Natural killer cell treated with Interleukin-12 subunit alpha and Interleukin-12 subunit beta and Interleukin-15 and Interleukin-18, amount 100 ng/mL, for 72 hours (primary cell): ENCODE measurements at places on chromosomes 3 and 15. TPM values are rescaled to one million over a fixed set of nuclear protein-coding genes. Genes with fewer than 3 reads are reported as not detected.

DNA sequence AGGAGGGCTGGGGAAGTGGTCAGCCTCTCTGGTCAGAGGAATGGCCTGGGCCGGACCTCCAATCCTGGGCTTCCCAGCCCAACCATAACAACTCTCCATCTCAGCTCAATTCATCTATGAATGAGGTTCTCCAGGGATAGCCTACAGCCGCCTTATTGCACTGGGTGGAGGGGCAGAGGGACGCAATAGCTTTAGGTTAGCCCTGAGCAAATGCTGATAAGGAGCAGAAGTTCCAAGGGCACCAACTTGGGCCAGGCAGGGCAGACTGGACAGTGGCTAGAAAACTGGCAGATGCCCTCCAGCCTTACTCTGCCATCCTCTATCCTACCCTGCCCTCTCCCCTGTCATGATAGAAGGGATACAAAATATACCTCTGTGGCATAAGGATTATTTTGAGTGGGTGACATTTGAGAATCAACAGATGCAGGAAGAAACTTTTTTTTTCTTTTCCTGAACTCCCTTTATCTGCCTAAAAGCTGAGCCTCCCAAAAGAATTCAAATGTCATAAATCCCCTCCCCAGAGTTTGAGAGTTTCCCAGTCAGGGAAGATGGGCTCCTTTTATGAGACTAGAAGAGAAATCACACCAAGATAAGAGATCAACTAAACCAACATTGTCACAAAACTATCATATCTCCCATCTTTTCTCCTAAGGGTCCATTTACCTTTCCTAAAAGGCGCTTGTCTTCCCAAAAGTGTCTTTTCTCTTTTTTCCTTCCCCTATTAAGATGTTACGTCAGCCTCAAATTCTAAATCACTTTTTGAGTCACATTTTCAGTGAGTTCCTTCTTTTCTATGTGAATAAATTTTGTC, 40.4 kb upstream of the C15orf39 start:
- DNase-seq: no peak

- no peak for DNase-seq
Observed at GRCh38 chr15:40325700-40326099, 2.2 kb downstream of the INAFM2 start.

GRCh38 chr3:127217596-127218453, 24.9 kb downstream of the PRR23E start:
- peak; percentile 8 for DNase-seq

GRCh38 chr3:126984391-126985131, 1.6 kb downstream of the PLXNA1 start:
- DNase-seq: no peak

DNA sequence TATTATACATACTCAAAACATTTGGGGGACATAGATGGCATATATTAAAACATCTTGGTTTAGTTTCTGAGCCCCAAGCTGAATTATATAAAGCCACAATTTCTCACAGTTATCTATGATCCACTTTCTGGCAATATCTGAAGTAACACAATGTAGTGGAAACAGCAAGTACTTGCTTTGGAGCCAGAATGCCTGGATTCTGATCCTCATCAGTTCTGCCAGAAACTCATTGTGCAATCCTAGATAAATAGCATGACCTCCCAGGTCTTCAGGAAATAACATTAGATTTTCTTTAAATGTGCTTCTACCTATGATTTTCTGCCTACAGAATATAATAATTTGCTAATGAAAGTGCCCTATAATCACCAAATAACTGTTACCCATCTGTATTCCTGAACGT, 544.9 kb downstream of the NAALADL2 start:
- no peak for DNase-seq

DNA sequence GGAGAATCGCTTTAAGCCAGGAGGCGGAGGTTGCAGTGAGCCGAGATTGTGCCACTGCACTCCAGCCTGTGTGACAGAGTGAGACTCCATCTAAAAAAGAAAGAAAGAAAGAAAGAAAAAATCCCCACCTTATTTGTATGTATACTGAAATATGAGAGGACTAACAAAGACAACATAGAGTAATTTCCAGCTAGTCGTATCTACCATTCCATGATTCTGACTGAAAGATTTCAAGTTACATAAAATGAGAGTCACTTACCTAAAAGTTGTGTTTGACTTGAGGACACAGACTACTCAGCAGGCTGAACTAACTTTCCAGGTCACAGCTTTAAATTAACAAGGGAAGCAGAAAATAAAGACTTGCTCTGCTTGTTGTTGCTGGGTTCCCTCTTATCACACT, 18.8 kb upstream of the PRKCI start:
- no peak for DNase-seq

DNA sequence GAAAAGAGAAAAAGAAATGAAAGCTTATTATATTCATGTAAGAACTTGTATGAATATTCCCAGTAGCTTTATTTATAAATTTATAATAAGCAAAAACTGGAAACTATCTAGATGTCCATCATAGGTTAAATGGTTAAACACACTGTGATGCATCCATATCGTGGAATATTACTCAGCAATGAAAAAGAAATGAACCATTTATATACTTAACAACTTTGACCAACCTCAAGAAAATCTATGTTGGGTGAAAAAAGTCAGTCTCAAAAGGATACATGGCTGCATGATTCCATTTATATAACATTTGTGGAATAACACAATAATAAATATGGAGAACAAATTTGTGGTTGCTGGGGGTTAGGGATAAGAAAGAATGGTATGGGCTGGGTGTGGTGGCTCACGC, 713.0 kb upstream of the SGO1 start:
- no peak for DNase-seq

DNA sequence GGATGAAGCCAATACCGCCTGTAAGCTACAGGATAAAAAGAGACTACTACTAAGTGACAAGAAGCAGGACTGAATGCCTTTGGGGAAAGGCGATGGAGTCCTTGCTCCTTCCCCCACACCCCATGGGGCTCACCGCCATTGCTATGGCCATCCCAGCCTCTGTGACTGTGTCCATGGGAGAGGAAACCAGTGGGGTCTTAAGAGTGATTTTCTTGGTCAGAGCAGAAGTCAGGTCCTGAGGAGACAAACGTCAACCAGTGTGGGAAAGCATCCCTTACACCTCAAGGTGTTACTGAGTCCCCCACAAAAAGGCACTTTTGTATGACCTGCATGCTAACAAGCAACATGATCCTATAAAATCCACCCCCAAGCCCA, 913 bp downstream of the IMPDH2 start:
- no peak for DNase-seq

GRCh38 chr3:25419251-25419650, 8.8 kb upstream of the RARB start:
- no peak for DNase-seq

- no peak for DNase-seq
Observed at GRCh38 chr3:65632414-65632813, 406.3 kb downstream of the MAGI1 start.

GRCh38 chr15:22228101-22228762, 147.9 kb downstream of the OR4M2 start:
- peak; percentile 20 for DNase-seq

- peak; percentile 44 for DNase-seq
Observed at GRCh38 chr15:100780208-100780800, 99.3 kb upstream of the ALDH1A3 start.

DNA sequence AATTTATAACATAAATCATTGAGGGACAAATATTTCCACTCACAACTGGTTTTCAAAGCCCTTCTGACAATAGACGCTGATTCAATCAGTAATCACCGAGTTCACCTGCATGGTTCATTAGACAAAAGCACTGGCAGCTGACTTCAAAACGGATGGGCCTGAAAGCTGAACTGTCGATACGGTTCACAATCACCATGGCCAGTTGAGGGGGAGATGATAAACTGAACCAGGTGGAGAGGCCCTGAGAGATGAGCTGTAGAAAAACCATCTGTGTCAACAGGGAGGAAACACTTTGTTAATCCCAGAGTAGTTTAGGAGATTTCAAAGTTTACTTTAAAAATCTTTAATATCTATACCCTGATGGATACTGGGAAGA, 75.0 kb downstream of the PEX5L start:
- DNase-seq: no peak

DNA sequence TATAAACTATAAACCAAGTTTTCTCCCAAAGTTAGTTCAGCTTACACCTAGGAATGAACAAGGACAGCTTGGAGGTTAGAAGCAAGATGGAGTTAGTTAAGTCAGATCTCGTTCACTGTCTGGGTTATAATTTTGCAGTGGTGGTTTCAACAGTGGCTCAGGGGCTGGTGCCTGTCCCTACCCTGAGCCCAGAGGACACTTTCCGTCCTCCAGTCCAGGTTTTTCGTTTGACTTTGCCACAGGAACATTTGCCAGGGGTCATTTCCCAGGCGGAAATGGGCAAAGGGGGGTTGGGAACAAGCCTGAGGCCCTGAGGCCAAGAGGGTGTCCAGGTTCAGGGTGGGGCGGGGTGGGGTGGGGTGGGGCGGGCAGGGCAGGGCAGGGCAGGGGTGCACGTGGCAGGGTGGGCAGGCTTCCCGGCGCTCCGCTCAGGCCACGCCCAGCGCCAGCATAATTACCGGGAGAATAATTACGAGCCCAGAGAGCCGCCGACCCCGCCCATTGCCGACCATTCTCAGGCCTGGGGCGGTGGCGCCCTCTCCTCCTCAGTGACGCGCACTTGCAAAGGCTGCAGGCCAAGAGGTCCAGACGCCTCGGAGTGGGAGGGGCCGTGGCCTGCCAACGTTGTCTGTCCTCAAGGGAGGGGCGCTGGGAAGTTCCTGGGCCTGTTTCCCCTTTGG, 70.4 kb downstream of the KLF13 start:
- no peak for DNase-seq

DNA sequence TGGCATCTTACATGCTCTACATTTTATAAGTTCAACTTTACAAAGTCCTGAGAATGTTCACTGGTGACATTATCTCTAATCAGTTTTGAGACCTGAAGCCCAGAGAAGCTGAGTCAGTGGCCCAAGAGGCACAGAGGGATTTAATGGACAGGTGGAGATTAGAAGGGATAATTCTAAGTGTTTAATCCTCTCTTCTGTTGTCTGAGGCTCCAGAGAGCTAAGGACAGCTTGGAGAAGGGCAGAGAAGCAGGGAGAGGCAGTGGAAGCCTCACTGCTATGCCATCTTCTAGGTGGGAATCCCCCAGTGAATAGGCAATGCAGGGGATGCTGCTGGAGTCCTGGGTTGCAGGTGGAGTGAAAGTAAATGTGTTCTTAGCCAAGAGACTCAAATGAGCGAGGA, 369.4 kb upstream of the SLCO3A1 start:
- DNase-seq: no peak

DNA sequence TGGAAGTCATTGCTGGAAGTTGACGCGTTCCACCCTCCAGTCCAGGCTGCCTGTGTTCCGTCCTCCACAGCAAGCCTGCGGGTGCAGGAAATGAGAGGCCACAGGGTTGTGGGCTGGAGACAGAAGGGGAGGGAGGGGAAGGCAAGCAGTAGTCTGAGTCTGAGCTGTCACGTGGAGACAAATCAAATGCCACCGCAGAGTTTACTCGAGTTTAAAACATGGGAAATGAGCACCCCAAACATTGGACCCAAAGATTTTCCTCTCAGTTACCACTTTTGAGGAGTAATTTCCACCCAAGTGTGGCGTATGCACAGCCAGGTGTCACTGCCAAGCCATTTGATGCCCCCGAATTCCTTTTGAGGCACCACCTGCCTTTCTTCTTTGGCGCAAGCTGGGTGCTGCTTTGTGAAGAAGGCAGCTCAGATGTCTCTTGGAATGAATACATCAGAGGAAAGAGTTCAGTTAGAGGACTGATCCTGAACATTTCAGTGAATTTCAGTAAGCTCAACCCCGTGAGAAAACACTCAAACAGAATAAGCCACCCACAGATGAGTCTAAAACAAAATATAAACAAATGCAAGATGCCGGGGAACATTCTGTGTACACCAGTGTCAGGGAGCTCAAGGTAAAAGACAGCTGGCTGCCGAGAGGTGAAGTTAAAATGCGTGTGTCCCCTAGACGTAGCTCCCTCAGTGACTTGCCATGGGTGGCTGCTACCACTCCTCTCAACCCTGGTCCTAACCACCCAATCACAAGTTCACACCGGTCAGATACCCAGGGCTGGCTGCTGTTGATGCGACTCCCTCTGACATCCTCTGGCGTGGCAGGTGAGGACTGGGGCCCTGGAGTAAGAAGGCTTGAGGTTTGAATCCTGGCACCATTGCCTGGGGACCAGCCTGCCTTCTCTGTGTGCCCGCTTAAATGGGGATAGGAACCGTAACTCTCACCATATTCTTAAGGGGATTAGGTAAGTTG, 203.8 kb downstream of the UACA start:
- no peak for DNase-seq

DNA sequence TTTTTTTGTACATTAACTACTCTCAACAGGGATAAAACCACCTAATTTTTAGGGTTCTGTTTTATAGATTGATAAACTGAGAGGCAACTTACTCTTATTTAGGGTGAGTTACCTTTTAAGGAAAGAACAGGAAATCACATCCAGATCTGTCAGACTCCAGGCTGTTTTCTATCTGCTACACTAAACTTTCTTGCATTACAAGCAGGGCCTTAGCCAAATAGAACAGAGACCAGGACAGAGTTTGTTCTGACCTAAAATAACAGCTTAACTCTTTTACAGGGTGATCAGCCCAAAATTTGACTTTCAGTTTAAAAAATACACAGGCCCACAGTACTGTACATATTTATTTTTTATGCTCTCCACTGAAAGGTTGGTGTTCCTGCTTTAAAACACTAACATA, 38.6 kb downstream of the SGO1 start:
- no peak for DNase-seq

GRCh38 chr3:14864131-14864530, 45.4 kb downstream of the FGD5 start:
- no peak for DNase-seq

DNA sequence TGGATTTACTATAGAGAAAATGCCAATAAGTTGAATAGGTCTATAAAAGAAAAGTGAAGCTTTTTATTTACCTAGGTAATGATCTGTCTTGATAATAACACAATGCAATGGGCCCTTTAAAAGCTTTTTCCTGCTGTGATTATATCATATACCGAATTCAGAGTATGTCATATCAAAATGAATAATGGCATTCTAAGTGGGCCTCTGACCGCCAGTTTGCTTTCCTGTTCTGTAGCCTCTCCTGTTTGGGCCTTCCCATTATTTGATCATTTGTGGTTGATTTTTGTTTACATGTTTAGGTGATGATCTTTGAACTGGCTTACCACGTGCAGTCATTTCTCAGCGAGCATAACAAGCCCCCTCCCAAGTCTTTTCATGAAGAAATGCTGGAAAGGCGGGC, 14.9 kb downstream of the EIF2AK4 start:
- no peak for DNase-seq

GRCh38 chr15:77821188-77821958, 188.7 kb upstream of the LINGO1 start:
- DNase-seq: no peak

RBPMS2 gene
- total RNA-seq: 0.33 TPM

CNTN3 gene
- total RNA-seq: not detected

LRRC3B gene
- total RNA-seq: not detected

TMCO5A gene
- total RNA-seq: not detected

ZPLD1 gene
- not detected for total RNA-seq

HES1 gene
- 0.28 TPM for total RNA-seq

ADCY5 gene
- total RNA-seq: not detected

CYP8B1 gene
- 0.14 TPM for total RNA-seq

KBTBD8 gene
- 24.5 TPM for total RNA-seq

ZMYND10 gene
- 0.95 TPM for total RNA-seq

COL8A1 gene
- total RNA-seq: not detected
